Neural progenitor cell (in vitro differentiated cells): ENCODE measurements at places on chromosomes 4 and X. TPM values are rescaled to one million over a fixed set of nuclear protein-coding genes. Genes with fewer than 3 reads are reported as not detected.

DNA sequence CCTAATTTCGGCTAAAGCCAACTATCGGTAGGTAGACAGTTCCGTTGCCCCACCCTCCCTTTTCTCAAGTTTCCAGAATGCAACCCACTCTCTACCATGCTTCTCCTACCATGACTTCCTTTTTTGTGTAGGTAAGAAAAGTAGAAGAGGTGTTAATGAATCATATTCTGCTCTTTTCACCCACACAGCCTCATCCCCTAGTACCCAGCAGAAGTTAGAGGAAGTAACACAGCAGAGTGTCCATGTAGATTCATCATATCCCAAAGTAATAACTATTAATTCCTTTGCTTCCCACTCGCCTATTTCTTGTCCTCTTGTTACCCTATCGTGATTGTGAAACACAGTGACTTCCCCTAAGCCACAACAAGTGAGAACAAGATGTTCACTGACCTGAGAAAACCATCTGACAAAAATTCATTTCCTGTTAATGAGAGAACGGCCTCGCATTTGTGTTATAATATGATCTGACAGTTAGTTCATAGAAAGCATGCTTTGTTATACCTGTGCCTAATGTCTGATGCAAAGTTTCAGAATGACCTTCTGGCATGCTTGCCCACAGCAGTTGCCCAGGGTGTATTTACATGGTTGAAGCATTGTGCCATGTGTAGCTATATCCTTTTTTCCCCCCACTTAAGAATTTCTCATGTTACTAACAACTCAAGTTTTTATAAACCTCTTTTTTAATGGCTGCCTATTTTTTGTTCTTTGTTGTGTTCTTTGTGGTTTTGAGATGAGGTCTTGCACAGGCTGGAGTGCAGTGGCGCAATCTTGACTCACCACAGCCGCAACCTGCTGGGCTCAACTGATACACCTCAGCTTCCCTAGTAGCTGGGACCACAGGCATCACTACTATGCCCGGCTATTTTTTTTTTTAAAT, 185.6 kb downstream of the RAP1GDS1 start:
- no peaks in the 10 kb centered on the region for H3K36me3 ChIP-seq
- no peak overlapping the region for H3K27ac ChIP-seq
- H3K4me3 ChIP-seq = no peak overlapping the region
- DNase-seq = no peak
- H3K27me3 ChIP-seq = no peaks in the 10 kb centered on the region

DNA sequence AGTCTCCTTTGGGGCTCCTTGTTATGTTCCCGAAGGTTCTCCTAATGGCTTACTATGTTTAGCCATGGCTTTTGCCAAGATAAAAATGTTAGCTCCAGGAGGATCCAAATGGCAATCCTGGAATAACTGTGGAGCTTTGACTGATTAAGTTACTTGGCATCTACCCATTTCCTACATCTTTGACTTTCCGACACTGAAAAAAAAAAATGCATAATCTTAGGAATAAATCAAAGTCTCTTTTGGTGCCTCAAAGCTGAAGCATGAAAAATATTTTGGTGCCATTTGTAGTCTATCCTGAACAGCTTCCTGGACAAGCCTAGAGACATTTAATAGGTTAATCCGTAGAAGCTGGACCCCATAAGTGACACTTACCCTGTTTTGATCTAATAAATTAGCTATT, 191.7 kb downstream of the PALLD start:
- no peaks in the 10 kb centered on the region for H3K27me3 ChIP-seq
- no peaks in the 10 kb centered on the region for H3K4me1 ChIP-seq
- no peak overlapping the region for H3K27ac ChIP-seq

GRCh38 chr4:96637971-96638412, 798.1 kb downstream of the PDHA2 start:
- H3K4me1 ChIP-seq = no peaks in the 10 kb centered on the region
- H3K27ac ChIP-seq = no peak overlapping the region
- no peak overlapping the region for H3K4me3 ChIP-seq

DNA sequence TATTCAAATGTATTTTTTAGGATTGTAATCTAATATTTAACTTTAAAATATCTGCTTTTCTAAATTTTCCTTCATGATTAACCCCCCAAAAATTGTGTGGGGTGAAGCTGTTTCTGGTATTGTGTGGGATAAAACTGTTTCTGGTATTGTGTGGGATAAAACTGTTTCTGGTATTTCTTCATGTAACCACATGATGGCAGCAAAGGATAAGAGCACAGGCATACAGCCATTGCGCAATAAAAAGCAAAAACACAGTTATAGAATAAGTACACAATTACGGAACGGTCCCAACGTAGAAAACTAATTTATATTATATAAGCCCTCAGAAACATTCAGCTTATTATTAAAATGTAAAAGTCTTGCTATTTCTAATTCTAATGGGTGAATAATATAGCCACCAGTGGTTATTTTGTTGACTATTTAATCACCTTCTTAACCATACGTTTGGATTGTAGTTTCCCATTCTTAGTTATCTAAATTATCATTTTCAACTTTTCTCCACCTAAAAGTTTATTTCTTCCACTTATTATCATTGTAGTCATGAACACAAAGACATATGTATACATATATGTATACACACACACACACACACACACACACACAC, 333.9 kb upstream of the FSTL5 start:
- no peaks in the 10 kb centered on the region for H3K4me1 ChIP-seq
- H3K4me3 ChIP-seq = no peak overlapping the region
- H3K36me3 ChIP-seq = no peaks in the 10 kb centered on the region
- no peaks in the 10 kb centered on the region for H3K27me3 ChIP-seq
- peak; percentile 43 for DNase-seq
- H3K27ac ChIP-seq = no peak overlapping the region

- no peak for DNase-seq
- H3K4me3 ChIP-seq = no peak overlapping the region
- H3K27me3 ChIP-seq = no peaks in the 10 kb centered on the region
Observed at GRCh38 chr4:124206779-124207605, 505.5 kb downstream of the ANKRD50 start.

MAGEC3 gene
- not detected in 2 replicates for total RNA-seq

HUWE1 gene
- 149 and 154 TPM in 2 replicates for total RNA-seq

PLAC8 gene
- total RNA-seq = 0.15 TPM in 1 of 2 replicates, not detected in the other
